ENCODE measurements at places on chromosomes 4 and X. TPM values are rescaled to one million over a fixed set of nuclear protein-coding genes. Genes with fewer than 3 reads are reported as not detected.

Gene L1CAM
- 3.0 TPM for total RNA-seq

Gene MAGEA12
- not detected for total RNA-seq

Gene UGT2B10
- total RNA-seq: not detected

Gene HELT
- not detected for total RNA-seq

Gene CLNK
- total RNA-seq: not detected

All from hair follicular keratinocyte (primary cell).